ENCODE measurements at places on chromosomes 1 and 21. TPM values are rescaled to one million over a fixed set of nuclear protein-coding genes. Genes with fewer than 3 reads are reported as not detected.
A peak's percentile ranks its signal among the peaks of the same experiment; 100 is the strongest.

The CRB1 gene
- polyA plus RNA-seq: 0.41 TPM

The SAMD13 gene
- 2.6 TPM for polyA plus RNA-seq

DNA sequence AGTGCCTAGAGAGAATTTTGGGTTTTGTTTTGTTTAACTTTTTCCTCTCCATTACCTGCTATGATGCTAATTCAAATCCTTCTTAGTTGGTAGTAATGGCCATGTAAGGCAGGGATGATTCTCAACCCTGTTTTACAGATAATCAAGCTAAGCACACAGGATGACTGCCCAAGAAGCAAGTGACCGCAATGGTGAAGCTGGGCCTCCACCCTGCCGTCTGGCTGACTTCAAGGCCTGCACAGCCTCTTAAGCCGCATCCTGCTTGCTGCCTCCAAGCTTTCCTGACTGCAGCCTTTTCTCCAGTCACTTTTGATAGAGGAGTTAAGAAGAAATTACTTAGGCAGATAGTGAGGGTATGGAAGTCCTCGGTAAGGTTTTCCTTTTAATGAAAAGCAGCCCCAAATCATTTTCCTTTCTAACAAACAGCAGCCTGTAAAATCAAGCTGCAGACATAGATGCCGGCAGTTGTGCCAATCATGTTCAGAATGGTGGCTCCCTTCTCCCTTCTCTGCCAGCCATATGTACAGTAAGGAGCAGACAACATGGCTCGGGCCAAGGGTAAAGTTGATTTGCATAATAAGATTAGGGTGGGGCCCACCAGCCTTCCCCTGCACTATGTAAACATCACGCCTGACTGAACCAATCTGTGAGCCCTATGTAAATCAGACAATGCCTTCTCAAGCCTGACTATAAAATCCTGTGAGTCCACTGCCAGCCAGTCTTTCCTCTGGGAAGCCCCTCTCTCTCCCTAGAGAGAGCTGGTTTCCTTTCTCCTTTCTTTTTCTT, 8.8 kb upstream of the CTBS start:
- no peaks in the 10 kb centered on the region for H3K27me3 ChIP-seq
- DNase-seq: no peak
- no peaks in the 10 kb centered on the region for H3K36me3 ChIP-seq
- no peak overlapping the region for H3K27ac ChIP-seq

DNA sequence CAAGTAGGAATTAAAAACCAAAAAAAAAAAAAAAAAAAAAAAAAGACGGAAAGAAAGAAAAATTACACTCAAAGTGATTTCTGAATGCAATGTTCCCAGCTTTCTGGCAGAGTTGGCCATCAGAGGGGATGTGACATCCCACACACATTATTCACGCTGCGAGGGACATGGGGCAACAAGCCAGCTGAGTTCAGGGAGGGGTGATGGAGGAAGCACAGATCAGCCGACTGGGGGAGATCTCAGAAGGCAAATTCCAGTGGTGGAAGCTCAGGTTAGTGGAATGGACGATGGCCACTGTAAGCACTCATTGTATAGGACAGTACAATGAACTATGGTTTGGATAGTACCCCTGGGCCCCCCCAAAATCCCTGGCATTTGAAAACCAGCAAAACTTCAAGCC, 311.9 kb downstream of the PCP4 start:
- no peaks in the 10 kb centered on the region for H3K4me1 ChIP-seq
- no peaks in the 10 kb centered on the region for H3K36me3 ChIP-seq
- no peaks in the 10 kb centered on the region for H3K27me3 ChIP-seq
- no peak overlapping the region for H3K4me3 ChIP-seq

GRCh38 chr1:17789926-17790325, 34.8 kb downstream of the ACTL8 start:
- H3K4me1 ChIP-seq: no peaks in the 10 kb centered on the region
- no peaks in the 10 kb centered on the region for H3K36me3 ChIP-seq
- no peak for DNase-seq
- no peak overlapping the region for H3K4me3 ChIP-seq
- H3K27ac ChIP-seq: no peak overlapping the region
- no peaks in the 10 kb centered on the region for H3K27me3 ChIP-seq

The FCRLB gene
- polyA plus RNA-seq: 0.84 TPM

DNA sequence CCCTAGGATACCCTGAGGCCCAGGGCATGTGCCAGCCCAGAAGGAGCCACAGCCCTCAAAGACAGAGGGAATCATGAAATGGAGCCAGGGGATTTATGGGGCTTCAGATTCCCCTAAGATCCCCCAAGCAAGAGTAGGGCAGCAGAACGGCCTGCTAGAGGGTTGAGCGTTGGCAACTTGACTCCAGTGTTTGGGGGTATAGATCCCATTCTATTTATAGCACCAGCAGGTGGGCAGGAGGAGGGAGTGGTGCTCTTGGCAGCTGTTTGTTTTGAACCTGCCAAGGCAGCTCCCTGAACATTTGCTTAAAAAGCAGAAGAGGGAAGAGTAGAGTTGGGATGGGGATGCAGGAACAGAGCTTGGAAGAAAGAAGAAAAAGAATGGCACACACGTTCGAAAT, 33.7 kb downstream of the GLUL start:
- peaks cover 11% of the 10 kb centered on the region for H3K4me1 ChIP-seq
- no peak overlapping the region for H3K4me3 ChIP-seq
- H3K27ac ChIP-seq: no peak overlapping the region
- H3K36me3 ChIP-seq: no peaks in the 10 kb centered on the region

DNA sequence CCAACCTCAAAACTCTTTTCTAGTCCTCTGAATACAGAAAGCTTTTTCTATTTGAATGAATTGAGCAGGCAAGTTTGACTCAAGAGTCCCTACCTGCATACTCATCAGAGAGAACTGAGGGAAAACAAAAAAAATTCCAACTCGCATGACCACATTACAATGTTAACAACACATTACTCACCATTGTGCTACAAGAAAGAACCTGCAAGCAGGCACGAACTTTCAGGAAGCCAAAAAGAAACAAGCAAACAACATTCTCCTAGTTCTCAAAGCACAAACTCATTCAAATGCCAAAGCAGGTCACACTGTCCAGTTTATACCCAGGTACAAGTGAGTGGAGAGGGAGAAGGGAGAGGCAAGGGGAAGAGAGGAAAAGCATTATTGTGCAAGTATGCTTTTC, 14.6 kb downstream of the OTUD7B start:
- no peak overlapping the region for H3K27ac ChIP-seq
- H3K4me3 ChIP-seq: no peak overlapping the region
- no peaks in the 10 kb centered on the region for H3K4me1 ChIP-seq
- no peaks in the 10 kb centered on the region for H3K36me3 ChIP-seq

- H3K36me3 ChIP-seq: no peaks in the 10 kb centered on the region
- H3K4me3 ChIP-seq: no peak overlapping the region
- H3K4me1 ChIP-seq: peaks cover 55% of the 10 kb centered on the region
- no peak for DNase-seq
- H3K27me3 ChIP-seq: peaks cover 19% of the 10 kb centered on the region
Measured at GRCh38 chr1:111745675-111746613, 6.7 kb upstream of the INKA2 start.

- H3K27me3 ChIP-seq: no peaks in the 10 kb centered on the region
- no peak overlapping the region for H3K27ac ChIP-seq
- no peak overlapping the region for H3K4me3 ChIP-seq
- DNase-seq: no peak
- H3K36me3 ChIP-seq: no peaks in the 10 kb centered on the region
- H3K4me1 ChIP-seq: no peaks in the 10 kb centered on the region
Measured at GRCh38 chr1:189654906-189655305, 822.8 kb downstream of the BRINP3 start.

GRCh38 chr1:235429143-235429542, 61.9 kb downstream of the TBCE start:
- peaks cover 5% of the 10 kb centered on the region for H3K4me1 ChIP-seq
- H3K27me3 ChIP-seq: no peaks in the 10 kb centered on the region
- DNase-seq: no peak
- H3K36me3 ChIP-seq: peaks cover 25% of the 10 kb centered on the region
- no peak overlapping the region for H3K27ac ChIP-seq

The SH2D1B gene
- 0.27 TPM for polyA plus RNA-seq

- H3K27ac ChIP-seq: no peak overlapping the region
- no peaks in the 10 kb centered on the region for H3K36me3 ChIP-seq
- no peaks in the 10 kb centered on the region for H3K4me1 ChIP-seq
- no peaks in the 10 kb centered on the region for H3K27me3 ChIP-seq
- H3K4me3 ChIP-seq: no peak overlapping the region
Measured at GRCh38 chr1:218828125-218828650, 345.5 kb upstream of the LYPLAL1 start.

- no peak overlapping the region for H3K4me3 ChIP-seq
- no peak for DNase-seq
- no peak overlapping the region for H3K27ac ChIP-seq
- H3K36me3 ChIP-seq: peaks cover 8% of the 10 kb centered on the region
- no peaks in the 10 kb centered on the region for H3K4me1 ChIP-seq
Measured at GRCh38 chr21:25995278-25995677, 175.3 kb downstream of the APP start.

GRCh38 chr1:91792489-91793071, 93.4 kb downstream of the TGFBR3 start:
- H3K36me3 ChIP-seq: no peaks in the 10 kb centered on the region
- peaks cover 4% of the 10 kb centered on the region for H3K4me1 ChIP-seq
- H3K27me3 ChIP-seq: no peaks in the 10 kb centered on the region
- DNase-seq: no peak
- no peak overlapping the region for H3K27ac ChIP-seq

GRCh38 chr1:206049919-206050600, 2.9 kb upstream of the RHEX start:
- DNase-seq: no peak
- H3K36me3 ChIP-seq: no peaks in the 10 kb centered on the region
- H3K27me3 ChIP-seq: no peaks in the 10 kb centered on the region

GRCh38 chr1:47568763-47569162, 130.9 kb downstream of the FOXD2 start:
- DNase-seq: no peak
- H3K27ac ChIP-seq: no peak overlapping the region
- no peaks in the 10 kb centered on the region for H3K4me1 ChIP-seq
- no peaks in the 10 kb centered on the region for H3K27me3 ChIP-seq

DNA sequence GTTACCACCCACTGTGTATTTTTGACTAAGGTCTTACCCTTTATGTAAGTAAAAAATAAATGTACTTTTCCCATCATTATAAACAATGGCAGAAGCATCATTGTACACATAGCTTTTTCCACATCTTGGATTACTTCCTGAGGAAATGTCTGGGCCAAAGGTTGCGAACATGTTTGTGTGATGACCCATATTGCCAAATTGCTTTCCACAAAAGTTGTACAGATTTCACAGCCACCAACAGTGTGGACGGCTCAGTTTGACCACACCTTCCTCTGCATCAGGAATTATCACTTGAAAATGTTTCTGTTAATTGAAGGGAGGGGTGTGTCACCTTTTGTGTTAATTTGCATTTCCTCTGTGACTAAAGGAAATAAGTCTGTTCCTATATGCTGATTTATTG, 25.7 kb downstream of the AKNAD1 start:
- DNase-seq: no peak
- H3K4me3 ChIP-seq: no peak overlapping the region
- H3K4me1 ChIP-seq: no peaks in the 10 kb centered on the region
- H3K27ac ChIP-seq: no peak overlapping the region

The EIF2D gene
- 43.2 TPM for polyA plus RNA-seq

- no peak overlapping the region for H3K27ac ChIP-seq
- H3K36me3 ChIP-seq: no peaks in the 10 kb centered on the region
- H3K4me1 ChIP-seq: no peaks in the 10 kb centered on the region
- H3K4me3 ChIP-seq: no peak overlapping the region
- no peaks in the 10 kb centered on the region for H3K27me3 ChIP-seq
Measured at GRCh38 chr1:239560921-239561320, 174.6 kb downstream of the CHRM3 start.

The LRRIQ3 gene
- 1.3 TPM for polyA plus RNA-seq

GRCh38 chr21:34973685-34974084, 75.4 kb downstream of the RUNX1 start:
- H3K36me3 ChIP-seq: peaks cover 32% of the 10 kb centered on the region
- no peak for DNase-seq
- peak overlapping the region; percentile 80 for H3K27ac ChIP-seq
- peak overlapping the region; percentile 5 for H3K4me3 ChIP-seq

The RNF115 gene
- 12.3 TPM for polyA plus RNA-seq

The PLA2G2D gene
- 1.6 TPM for polyA plus RNA-seq

DNA sequence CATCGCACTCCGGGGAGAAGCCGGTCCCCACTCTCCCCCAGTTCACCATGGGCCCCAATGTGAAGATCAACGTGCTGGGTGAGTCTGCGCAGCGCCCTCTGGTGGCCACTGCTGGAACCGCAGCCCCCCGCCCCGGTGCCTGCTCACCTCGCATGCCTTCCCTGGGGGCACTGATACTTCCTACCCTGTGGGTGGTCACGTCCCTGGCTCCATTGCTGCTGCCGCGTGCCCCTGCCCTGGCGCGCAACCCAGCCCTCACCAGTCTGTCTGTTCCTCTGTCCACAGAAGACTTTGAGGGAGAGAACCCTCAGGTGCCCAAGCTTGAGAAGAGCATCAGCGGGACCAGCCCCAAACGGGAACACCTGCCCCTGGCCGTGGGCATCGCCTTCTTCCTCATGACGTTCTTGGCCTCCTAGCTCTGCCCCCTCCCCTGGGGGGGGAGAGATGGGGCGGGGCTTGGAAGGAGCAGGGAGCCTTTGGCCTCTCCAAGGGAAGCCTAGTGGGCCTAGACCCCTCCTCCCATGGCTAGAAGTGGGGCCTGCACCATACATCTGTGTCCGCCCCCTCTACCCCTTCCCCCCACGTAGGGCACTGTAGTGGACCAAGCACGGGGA, 7.6 kb downstream of the EFNA3 start:
- peaks cover 49% of the 10 kb centered on the region for H3K4me1 ChIP-seq
- H3K27ac ChIP-seq: no peak overlapping the region
- H3K27me3 ChIP-seq: peaks cover 32% of the 10 kb centered on the region

The NBPF11 gene
- polyA plus RNA-seq: 12.9 TPM

DNA sequence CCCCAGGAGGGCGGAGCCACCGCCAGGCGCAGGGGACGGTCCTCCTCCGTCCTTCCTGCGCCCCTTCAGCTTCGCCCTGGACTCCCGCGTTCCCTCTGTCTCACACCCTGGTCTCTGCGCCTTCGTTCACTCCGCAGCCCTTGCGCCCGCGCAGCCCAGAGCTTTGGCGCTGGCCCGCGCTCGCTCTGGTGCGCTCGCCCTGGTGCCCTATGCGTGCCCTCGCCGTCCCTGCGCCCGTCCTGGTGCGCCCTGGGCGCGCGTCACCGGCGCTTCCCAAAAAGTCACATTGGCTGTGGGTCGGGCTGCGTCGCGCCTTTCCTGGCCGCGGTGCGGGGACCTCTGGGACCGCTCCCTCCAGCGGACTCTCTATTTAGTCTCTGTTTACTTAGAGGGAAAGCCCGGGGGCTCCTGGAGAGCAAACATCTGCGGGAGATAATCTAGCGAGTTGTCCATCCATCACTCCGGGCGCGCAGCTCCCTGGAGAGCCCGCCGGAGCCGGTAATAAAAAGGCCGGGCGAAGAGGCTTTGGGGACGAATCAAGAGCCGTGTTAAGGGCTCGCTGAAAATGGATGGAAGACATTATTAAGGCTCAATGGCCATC, 178.6 kb downstream of the PRDM16 start:
- no peak overlapping the region for H3K27ac ChIP-seq
- no peaks in the 10 kb centered on the region for H3K4me1 ChIP-seq
- DNase-seq: no peak
- H3K4me3 ChIP-seq: no peak overlapping the region

The CCDC27 gene
- 0.02 TPM for polyA plus RNA-seq

- H3K4me3 ChIP-seq: no peak overlapping the region
- peaks cover 4% of the 10 kb centered on the region for H3K4me1 ChIP-seq
- no peak for DNase-seq
Measured at GRCh38 chr1:162026881-162027280, 3.2 kb upstream of the OLFML2B start.

- no peaks in the 10 kb centered on the region for H3K4me1 ChIP-seq
- H3K27me3 ChIP-seq: no peaks in the 10 kb centered on the region
- H3K4me3 ChIP-seq: no peak overlapping the region
- H3K36me3 ChIP-seq: no peaks in the 10 kb centered on the region
- no peak overlapping the region for H3K27ac ChIP-seq
Measured at GRCh38 chr1:185661971-185662370, 72.2 kb upstream of the HMCN1 start.

Measured in thymus (tissue), 14 donors.